Articular chondrocyte of knee joint (primary cell): ENCODE measurements at places on chromosomes 1 and 21. TPM values are rescaled to one million over a fixed set of nuclear protein-coding genes. Genes with fewer than 3 reads are reported as not detected.

The POU2F1 gene
- total RNA-seq, result 12.4 and 16.8 TPM in 2 replicates

The PYCR2 gene
- 22.1 and 24.4 TPM in 2 replicates for total RNA-seq

The RAB3B gene
- total RNA-seq, result 7.2 and 7.9 TPM in 2 replicates

The ADAR gene
- 125 and 128 TPM in 2 replicates for total RNA-seq

The CRABP2 gene
- 1.6 and 3.0 TPM in 2 replicates for total RNA-seq

The TTC4 gene
- 36.8 and 37.6 TPM in 2 replicates for total RNA-seq

The EPS15 gene
- total RNA-seq, result 74.4 and 87.8 TPM in 2 replicates

The CGN gene
- not detected in 2 replicates for total RNA-seq

The MANEAL gene
- 0.65 and 0.76 TPM in 2 replicates for total RNA-seq

The LHX8 gene
- total RNA-seq, result 0.13 TPM in 1 of 2 replicates, not detected in the other

The HMCN1 gene
- 36.2 and 76.6 TPM in 2 replicates for total RNA-seq
